ENCODE measurements at places on chromosomes 12 and 14.
A peak's percentile ranks its signal among the peaks of the same experiment; 100 is the strongest.

DNA sequence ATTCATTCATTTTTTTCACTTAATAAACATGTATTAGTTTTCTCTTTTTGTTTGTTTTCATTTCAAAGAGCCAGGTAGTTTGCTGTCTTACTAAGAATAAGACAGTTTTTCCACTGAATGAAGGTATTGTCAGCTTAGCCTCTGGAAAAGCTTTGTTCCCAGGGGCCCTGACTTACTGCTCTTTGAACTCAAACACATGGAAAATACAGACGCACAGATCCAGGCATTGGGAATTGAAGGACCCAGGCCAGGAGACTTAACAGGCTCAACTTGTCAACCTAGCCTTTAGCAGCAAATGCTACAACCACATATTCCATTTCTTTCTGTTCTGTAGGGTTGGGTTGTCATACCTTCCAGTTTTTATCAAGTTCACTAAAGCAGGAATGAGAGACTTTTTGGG, 38.5 kb upstream of the SLCO1C1 start:
- no peak for ATAC-seq

DNA sequence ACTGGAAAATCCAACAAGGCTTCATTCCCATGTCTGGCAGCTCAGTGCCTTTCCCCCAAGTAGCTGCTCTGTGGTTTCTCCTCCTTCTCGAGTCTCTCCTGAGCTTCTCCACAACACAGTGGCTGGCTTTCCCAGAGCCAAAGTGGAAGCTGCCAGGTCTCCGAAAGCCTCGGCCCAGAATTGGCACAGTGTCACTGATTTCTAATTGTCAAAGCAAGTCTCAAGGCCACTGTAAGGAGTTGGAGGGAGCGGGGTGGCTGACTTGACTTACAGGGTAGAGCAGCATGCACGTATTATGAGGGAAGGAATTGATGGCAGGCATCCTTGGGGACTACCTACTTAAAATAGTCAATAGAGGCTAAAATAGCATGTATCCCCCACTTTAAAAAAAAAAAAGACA, 6.7 kb upstream of the CPNE8 start:
- ATAC-seq = no peak

DNA sequence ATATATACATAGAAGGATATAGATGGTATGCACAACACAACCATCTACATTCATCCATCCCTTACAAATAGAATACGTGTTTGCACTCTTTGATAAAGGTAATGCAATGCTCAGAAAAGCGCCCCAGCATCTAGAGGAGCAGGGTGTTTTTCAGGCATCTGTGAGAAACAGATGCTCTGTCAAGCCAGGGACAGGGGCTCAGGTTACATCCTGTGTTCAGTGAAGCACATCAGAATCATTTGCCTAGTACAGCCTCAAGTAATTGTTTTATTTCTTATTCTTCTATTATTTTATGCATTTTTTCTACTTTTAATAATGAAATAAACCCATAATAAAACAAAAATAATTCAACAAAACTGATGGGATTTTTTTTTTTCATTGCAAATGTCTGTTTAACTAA, 50.5 kb upstream of the HIF1A start:
- ATAC-seq = peak; percentile 64

DNA sequence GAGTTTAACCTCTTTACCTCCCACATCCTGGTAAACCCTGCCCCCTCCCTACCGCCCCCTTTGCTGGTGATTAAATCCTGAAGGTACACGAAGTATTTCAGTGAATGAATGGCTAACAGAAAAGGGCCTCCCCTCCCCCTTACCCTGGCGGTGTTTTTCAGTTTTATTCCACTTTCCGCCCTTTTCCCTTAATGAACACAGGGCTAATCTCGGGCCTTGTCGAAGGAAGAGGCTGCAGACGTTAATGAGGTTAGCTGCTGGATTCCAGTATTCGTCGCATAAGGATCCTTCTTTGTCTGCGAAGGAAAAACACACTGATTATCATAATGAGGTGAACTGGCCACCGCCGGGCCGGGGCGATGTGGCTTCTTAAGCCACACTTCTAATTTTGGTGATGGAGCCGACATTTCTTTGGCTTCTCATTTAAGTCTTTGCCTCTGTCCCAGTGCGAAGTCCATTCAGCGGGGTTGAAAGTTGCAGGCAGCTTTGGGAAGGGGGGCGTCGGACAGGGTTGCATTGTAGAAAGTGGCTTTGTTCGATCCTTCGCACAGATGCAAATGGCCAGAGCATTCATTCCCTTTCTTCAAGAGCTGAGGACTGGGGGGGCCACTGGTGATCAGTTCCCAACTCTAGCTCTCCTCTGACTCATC, 6.5 kb downstream of the MEG3 start:
- ATAC-seq = no peak

GRCh38 chr12:107731366-107731765, 29.6 kb downstream of the PRDM4 start:
- peak; percentile 95 for ATAC-seq

GRCh38 chr14:39988939-39989338, 556.7 kb upstream of the FBXO33 start:
- ATAC-seq = no peak

- no peak for ATAC-seq
Measured at GRCh38 chr14:51707327-51707726, 55.6 kb downstream of the FRMD6 start.

- no peak for ATAC-seq
Measured at GRCh38 chr14:98227000-98227726, 1044.8 kb downstream of the BCL11B start.

GRCh38 chr12:93115646-93116045, 186.6 kb upstream of the EEA1 start:
- ATAC-seq = no peak

DNA sequence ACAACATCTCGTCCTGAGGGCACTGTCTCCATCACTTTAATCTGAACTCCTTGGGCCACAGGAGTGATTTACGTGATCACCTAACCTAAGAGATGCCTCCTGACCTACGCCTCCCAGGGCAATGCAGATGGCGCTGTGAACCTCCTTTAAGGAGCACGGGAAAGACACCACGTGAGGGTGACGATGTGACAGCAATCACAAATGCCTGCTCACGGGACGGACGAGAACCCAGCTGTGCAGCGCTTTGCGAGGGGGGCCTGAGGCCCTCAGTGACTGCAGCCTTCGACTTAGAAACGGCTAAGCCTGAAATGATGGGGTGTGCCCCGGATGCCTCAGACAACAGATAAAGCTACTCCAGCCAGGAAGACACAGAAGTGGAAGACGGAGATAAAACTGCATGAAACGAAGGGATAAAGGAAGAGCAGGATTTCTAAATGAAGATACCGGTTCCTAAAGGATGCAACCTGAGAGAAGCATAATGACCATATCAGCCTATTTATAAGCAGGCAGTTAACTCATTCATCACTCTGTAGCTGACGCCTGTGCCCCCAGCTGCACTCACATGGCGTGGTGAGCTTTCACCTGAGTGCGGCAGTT, 13.9 kb upstream of the GOLGA3 start:
- ATAC-seq = no peak

- ATAC-seq = peak; percentile 17
Measured at GRCh38 chr14:105466531-105467248, 7.9 kb upstream of the CRIP2 start.

GRCh38 chr12:52060498-52061177, 9.1 kb upstream of the ATG101 start:
- no peak for ATAC-seq

DNA sequence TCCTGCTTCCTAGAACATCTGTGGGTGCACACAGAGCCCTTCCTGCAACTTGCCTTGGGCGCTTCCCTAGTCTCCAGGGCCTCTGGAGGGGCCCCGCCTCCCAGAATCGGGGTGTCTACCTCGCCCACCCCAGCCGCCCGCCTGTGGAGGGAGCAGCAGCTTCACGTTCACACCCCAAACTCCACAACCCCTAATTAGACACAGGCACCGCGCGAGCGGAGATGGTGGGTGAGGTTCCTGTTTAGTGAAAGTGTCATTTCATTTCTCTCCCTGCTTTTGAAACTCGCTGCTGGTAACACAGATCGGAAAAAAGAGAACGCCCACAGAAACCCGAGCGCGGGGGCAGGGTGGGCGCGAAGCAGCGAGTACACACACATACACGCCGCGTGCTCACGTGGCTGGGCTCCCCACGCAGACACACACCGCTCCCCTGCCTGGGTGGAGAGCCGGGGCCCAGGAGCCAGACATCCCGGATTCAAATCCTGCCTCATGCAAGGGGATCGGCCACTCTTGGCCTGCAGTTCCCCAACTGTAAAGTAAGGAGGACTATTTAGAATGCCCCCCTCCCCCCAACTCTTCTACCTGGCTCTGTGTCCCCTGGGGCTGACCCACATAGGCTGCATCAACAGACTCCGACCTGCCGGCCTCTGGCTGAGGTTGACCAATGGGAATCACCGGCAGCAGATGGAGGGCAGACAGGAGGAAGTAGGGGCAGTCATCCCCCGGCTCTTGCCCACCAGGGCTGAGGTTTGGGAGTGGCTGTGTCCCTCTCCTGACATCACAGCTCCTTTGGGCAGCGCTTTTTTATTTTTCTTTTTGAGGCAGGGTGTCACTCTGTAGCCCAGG, 79.2 kb upstream of the NCOR2 start:
- peak; percentile 74 for ATAC-seq

DNA sequence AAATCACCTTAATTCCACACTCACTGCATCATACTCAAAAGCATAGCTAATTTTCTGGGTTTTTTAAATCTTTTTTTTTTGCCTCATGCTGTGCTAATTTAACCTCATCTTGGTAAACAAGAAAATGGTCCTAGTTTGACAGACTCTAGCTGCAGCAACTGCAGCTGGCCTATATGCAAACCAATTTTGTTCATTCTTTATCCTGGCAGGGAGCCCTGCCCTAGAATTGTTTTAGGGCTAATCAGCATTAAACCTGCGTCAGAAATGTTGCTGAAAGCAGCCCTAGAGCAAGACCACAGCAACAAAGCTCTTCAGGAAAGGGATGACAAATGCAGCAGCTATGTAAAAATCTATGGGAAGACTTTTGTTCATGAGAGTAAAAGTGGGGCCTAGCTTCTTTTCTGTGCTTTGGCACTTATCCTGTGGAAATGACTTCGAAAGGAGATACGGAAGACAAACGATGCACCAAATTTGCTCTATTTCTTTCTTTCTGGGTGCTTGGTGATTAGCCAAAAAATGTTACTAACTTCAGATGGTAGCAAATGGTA, 72.2 kb downstream of the DENND5B start:
- no peak for ATAC-seq

GRCh38 chr12:40344312-40344711, 119.5 kb downstream of the LRRK2 start:
- no peak for ATAC-seq

GRCh38 chr12:92485351-92486348, 217.1 kb upstream of the PLEKHG7 start:
- peak; percentile 50 for ATAC-seq

DNA sequence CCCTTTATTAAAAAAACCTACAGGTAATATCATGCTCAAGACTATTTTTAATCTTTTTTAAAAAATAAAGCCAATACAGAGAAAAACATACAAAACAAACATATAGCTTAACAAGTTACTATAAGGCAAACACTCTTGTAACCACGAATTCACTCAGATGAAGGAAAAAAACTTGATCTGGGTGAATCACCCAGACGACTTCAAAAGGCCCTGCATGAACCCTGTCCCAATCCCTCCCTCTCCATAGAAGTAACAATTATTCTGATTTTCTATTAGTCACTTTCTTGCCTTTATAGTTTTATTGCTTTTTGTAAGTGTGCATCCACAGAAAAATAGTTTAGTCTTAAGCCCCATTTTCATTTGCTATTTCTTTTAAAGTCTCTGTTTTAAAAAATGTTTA, 72.6 kb downstream of the LRP6 start:
- ATAC-seq = no peak

DNA sequence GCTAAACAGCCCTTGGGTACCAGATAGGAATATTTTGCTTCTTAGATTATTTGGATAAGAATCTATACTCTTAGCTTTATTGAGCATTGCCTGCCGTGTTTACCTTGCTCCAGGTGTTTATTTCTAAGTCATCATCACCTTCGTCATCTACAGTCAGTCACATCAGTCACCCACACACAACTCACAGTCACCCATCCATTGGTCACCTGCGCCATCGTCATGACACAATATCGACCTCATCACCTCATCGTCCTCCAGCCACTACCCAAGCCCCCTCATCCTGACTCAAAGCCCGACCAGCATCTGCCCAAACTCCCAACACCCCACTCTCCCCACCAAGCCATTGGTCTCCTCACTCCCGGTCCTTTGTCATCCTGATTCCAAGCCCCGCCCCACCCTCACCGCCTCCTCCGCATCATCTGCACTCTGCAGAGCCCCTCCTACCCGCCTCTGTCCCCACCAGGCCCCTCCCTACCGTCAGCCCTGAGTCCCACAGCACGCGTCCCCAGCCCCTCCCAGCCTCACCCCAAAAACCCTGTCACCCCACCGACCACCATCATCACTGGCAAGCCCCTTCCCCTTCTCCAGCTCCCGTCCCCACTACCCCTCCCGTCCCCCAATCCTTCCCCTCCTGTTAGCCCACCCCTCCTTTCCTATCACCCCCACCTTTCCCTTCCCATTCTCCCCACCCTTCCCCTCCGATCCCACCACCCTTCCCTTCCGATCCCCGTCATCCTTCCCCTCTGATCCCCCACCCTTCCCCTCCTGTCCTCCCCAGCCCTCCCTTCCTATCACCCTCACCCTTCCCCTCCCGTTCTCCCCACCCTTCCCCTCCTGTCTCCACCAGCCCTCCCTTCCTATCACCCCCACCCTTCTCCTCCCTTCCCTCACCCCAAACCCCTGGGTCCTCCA, 9.8 kb downstream of the DLK1 start:
- no peak for ATAC-seq

GRCh38 chr12:109753054-109753401, 39.4 kb downstream of the FAM222A start:
- ATAC-seq = no peak

DNA sequence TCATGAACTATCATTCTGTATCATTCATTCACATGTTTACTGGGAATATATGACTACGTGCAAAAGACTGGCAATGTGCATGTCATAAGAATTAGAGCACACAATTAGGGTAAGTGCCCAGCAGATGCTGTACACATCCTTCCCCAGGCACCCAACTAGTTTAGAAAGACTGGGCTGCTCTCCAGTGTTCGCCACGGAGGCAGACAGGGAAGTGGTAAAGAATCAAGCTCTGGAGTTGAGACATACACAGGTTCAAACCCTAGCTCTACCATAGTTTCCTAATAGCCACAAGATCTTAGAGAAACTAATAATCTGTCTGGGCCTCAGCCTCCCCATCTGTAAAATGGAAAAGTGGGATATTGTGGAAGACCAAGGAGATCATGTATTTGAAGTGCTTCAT, 6.8 kb downstream of the TMCC3 start:
- ATAC-seq = no peak

GRCh38 chr14:89444044-89444443, 27.0 kb upstream of the FOXN3 start:
- ATAC-seq = peak; percentile 59

Measured in stimulated activated memory B cell treated with anti-CD40 and anti-IgM and Interleukin-4, amounts not matched to agents 10 μg/mL and 1 μg/mL and 100 μg/mL, for 72 hours (primary cell).